ENCODE measurements at places on chromosomes 12 and 14.

- no peak for DNase-seq
Observed at GRCh38 chr14:99287269-99287942, 15.4 kb upstream of the BCL11B start.

DNA sequence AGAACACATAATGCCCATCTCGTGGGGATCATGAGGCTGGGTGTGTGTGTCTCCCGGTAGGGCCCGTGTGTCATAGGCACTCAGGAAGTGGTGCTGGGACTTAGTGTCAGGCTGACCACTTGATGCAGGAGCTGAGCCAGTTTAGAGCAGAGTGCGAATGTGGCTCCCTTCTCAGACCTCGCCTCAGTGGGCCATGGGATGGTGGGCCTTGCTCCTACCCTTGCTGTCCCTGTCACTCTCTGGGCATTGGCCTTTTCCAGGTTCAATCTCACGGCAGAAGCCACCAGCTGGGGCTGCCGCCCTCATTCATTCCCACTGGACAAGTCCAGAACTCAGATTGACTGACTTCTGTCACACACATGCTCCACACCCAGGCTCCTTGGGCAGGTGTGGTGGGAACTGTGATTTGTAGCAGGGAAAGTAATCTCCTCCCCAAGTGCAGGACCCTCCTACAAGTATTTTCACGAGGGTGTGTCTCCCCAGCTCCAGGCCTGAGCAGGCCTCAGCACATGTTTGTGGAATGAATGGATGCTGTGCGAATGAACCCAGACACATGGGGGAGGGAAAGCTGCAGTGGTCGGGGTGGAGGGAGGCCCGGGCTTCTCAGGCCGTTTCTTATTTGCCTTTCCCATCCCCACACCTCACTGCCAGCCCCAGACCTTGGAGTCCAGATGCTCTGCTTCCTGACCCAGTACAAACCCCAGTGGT, 54.9 kb downstream of the BEGAIN start:
- peak; percentile 60 for DNase-seq

DNA sequence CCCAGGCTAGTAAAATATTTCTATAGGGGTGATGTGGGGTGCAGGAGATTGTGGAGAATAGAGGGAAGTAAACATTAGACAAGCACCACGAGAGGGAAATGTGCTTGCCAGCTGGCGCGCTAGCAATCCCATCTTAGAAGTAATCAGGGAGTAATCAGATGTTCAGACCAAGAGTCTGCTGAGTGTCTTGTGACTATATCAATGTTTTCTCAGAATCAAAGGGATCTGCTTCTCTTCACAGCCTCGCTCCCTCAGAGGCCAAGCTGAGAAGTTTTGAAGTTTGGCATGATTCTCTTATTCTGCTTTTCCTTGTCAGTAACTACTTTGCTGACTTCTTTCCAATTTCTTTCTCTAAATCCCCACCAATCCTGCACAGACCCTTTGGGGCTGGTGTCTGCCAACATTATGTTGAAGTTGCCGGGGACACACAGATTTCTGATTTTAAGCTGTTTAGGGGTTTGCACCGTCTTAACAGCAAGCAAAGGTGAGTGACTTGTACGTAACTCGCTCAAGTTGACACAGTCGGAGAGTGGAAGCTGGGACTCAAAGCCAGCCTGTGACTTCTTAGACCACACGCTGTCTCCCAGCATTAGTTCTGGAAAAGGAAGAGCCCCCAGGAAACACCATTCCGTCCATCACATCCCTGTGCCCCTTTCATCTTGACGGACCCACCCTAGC, 22.0 kb upstream of the TSPAN9 start:
- no peak for DNase-seq

- no peak for DNase-seq
Observed at GRCh38 chr12:69008520-69008919, 75.5 kb upstream of the CPM start.

DNA sequence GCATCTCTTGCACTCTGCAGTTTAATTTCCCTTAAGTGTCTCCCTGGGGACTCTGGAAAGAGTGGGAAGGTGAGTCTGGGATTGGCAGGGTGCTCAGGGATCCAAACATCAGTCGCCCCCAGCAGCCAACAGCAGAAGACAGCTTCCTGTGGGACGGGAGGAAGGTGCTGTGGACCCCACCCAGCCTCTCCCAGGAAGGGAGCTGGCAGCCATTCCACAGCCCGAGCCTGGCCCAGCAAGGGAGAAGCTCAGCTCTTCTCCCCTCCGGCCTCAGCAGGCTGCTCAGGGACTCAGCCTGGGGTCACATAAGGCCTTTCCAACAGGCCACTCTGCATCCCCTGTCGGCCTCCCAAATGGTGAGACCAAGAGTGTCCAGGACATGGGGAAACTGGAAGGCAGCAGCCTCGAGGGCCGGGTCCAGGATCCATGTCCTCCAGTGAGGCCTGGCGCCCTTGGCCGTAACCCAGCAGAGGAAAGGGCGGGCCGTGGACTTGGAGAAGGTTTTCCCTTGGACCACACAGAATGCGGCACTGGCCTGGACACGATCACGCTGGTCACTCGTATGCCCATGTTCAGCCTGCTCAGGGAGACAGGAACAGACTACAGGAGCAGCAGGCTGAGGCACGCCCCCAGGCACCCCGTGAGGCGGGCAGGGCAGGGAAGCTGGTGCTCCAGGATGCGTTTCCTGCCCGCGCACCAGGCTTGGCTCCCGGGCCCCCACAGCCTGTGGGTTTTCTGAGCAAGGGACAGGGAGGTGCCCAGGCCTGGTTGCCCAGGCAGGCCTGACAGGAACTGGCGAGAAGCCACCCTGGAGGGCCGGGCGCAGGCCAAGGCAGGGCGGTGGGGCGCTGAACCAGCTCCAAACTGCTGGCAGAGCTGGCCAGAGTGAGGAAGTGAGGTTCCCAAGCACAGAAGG, 3.5 kb downstream of the XRCC3 start:
- DNase-seq = no peak

- peak; percentile 80 for DNase-seq
Observed at GRCh38 chr12:8045952-8046944, 13.7 kb downstream of the FOXJ2 start.

GRCh38 chr14:91940209-91940608, 7.3 kb downstream of the FBLN5 start:
- no peak for DNase-seq

- no peak for DNase-seq
Observed at GRCh38 chr12:91327131-91327530, 144.5 kb upstream of the DCN start.

DNA sequence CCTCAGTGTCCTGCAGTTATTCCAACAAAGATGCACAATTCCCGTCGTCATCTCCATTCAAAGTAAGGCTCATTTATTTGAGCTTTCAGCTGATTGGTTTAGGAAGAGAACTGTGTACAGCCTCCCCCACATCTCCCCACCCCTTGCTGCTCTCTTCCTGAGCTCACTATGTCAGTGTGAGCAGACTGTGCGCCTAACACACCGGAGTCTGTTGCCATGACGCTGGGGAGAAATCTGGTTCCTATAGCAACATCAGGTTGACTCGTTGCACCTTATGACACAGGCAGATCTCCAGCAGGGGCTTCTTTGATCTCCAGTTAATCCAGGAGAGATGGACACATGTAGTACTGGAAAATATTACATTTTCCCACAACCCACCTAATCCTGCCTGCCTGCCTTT, 319.4 kb downstream of the CACNA1C start:
- DNase-seq = no peak

DNA sequence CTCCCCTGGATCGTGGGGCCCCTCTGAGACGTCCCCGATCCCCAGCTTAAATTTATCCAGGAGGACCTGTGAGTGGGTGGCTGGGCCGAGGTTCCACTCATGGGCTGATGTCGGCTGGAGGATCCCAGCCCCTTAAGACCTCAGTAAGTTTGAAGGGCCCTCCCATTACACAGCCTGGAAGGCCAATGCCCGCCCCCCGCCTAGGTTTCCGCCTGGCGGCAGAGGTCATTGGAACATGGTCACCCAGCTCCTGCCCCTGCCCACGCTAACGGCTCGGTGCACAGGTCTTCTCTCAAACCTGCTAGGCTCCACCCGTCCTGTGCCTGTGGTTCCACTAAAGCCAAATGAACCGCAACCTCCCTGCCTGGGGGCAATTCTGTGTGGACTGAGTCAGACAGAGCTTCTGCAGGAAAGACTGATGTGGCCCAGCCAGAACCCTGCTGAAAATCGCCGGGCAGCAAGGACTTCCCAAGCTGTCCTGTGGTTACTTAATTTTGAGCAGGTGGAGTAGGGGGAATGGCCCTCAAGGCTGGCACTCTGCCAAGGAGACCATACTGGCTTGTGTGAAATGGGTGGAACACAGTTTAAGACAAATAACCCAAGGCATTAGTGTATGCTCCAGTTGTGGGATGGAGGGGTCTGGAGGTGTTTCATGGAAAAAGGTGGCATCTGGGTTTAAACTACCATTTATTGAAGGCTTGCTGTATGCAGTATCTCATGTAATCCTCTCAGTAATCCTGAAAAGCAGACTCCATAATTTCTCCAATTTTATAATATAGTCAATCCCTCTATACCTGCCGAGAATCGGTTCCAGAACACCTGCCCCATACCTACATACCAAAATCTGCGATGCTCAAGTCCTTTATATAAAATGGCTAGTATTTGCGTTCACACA, 903 bp upstream of the NT5DC3 start:
- no peak for DNase-seq

- DNase-seq = peak; percentile 73
Observed at GRCh38 chr12:6285063-6285477, 25.4 kb upstream of the PLEKHG6 start.

DNA sequence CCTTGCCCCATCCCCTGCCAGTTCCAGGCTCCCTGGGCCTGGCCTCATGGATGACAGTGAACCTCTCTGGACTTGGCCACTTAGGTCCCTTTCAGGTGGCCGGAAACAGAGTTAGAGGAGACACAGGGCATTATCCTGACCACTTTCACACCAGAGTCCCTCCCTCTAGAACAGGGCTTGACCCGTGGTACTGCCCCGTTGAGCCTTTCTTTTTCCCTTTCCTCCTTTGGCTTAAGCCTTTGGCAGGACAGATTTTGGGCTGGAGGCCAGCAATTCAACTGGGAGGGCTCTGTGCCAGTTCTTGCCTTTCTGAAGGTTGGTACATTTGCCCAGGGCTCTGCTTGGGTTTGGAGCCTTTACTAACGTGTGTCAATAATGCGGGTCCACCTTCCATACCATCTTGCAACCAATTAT, 22.8 kb downstream of the TPCN1 start:
- DNase-seq = no peak

DNA sequence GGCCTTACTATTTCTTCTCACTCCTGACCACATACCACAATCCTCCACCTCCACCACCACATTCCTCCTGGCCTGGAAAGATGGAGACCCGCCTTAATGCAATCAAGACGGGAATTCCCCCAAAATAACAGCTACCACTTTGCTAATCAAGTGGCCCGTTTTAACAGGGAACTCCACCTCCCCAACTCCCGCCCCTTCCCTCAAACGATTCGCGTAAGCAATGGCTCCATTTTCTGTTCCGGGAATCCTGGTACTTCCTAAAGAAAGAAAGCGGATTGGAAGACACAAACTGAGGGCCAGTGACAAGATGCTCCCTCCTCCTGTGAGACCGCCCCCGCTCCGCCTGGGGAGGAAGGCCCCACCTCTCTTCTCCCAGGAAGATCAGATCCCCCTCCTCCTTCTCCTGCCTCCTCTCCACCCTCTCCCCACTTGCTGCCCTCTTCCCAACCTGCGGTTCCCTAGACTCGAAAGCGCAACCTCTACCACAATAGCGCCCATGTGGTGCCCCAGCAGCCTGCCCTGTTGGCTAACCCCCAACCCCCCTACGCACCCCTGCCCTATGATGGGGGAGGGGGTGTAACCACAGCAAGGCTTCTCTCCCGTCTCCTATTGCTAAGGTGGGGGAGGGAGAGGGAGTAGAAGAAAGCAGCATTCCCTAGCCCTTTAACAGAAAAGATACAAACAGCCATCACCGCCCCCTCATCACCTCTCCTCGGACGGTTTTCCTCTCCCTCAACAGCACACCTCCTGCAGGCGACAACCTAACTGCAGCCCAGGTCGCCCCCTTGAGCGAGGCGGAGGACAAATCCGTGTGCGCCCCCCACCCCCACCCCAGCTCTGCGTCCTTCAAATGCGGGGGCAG, 777 bp downstream of the ARF3 start:
- peak; percentile 92 for DNase-seq

DNA sequence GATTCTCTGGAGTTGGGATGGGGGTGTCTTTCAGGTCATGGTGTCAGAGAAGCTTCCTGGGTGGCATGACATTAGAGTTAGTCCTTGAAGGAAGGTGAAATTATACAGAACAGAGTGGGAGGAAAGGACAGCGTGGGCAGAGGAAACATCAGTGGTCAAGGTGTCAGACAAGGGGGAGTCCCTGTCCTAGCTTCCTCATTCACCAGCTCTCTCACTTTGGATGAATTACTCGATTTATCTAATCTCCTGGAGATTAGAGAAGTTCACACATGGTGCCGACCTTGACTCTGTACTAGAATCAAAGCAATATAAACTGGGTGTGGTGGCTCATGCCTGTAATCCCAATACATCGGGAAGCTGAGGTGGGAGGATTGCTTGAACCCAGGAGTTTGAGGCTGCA, 492.9 kb downstream of the VRK1 start:
- no peak for DNase-seq

DNA sequence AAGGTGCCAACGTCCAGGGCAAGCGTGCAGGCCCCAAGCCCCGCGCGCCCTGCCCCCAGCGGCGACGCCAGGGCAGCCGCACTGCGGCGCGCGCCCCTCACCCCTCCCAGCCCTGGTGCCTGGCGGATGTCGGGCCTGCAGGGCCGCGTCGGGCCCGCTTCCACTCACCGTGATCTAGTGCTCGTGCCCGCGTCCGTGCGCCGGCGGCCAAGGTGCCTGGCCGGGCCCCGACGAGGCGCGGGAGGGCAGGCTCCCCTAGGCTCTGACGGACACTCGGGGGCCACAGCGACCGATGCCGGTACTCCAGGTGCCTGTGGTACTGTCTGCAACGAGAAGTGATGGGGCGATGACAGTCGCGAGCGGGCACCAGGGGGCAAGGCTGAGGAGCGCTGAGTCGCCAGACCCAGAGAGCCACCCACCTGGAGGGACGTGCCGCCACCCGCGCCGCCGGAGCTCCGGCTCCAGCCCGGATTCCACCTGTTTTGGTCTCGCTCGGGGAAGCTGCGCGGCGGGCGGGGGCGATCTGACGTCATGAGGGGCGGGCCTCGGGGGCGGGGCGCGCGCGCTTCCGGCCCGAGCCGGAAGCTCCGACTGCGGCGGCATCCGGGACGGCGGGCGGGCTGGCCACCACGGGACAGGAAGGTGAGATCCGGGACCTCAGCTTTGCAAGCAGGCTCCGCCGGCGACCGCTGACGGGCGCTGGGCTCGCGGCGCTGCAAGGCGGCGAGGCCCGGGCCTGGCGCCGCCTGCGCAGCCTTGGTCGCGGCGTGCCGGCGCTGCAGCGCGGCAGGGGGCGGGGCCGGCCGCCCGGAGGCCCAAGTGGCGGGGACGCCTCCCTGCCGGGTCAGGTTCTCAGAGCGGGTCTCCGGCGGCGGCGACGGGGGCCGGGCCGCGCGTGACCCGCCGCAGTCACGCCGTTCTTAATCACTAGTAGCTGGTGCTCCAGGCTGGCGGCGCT, at the start of the genes LYSET and MOAP1:
Gene LYSET, plus strand, starts transcription at position 927 of the 958 bp plus-strand sequence. CDS start 89 bp downstream, outside the sequence.
Gene MOAP1, minus strand, starts transcription at position 507 of the 958 bp plus-strand sequence. CDS start 655 bp downstream, outside the sequence.
- peak; percentile 94 for DNase-seq

GRCh38 chr12:62654326-62655241, 188.0 kb downstream of the MON2 start:
- no peak for DNase-seq

GRCh38 chr14:60164404-60164711, 840 bp downstream of the DHRS7 start:
- no peak for DNase-seq

GRCh38 chr14:64654246-64654900, 49.9 kb upstream of the PLEKHG3 start:
- DNase-seq = no peak

GRCh38 chr14:48643241-48643640, 942.9 kb downstream of the RPS29 start:
- DNase-seq = no peak

GRCh38 chr12:9883175-9883574, 1.9 kb downstream of the KLRF2 start:
- DNase-seq = no peak

- no peak for DNase-seq
Observed at GRCh38 chr12:96989916-96990315, 82.9 kb downstream of the NEDD1 start.

All from left forelimb (tissue), 1 donor.